ENCODE measurements at places on chromosomes 12 and 14.

DNA sequence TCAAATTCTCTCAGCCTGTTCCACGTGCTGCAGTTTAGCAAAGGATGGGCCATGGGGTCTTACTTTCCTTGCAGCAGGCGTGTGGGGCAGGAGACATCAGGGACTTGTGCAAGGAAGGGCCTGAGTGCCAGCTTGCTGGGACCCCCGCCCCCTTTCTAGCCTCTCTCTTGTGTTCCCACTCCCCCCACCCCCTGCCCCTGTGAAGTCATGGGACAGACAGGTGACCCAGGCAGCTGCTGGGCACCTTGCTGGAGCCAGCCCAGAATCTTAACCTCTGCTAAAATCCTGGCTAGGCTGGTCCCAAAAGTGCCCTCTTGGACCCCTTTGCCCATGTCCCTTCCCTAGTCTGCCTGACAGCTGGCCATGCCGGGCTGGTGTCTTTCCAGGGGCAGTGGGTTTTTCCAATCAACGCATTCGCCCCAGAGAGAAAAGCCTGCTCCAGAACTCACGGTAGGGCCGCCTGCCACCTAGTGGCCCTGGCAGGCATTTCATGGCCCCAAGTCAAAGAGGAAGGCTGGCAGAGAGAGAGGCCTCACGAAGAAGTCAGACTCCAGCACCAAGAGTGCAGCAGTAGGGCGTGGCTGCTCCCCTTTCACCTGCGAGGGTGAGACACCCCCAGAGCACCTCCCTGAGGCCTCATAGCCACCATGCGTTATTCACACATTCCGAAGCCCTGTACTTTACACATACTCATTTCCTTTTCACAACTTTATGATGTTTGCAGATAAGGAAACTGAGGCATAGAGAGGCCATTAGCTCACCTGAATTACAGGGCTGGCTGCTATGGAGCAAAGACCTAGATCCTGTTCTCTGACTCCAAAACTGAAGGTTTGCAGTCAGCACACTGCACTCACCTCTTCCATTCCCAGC lies 67.4 kb downstream of the LGMN start:
- peak; percentile 65 for DNase-seq

DNA sequence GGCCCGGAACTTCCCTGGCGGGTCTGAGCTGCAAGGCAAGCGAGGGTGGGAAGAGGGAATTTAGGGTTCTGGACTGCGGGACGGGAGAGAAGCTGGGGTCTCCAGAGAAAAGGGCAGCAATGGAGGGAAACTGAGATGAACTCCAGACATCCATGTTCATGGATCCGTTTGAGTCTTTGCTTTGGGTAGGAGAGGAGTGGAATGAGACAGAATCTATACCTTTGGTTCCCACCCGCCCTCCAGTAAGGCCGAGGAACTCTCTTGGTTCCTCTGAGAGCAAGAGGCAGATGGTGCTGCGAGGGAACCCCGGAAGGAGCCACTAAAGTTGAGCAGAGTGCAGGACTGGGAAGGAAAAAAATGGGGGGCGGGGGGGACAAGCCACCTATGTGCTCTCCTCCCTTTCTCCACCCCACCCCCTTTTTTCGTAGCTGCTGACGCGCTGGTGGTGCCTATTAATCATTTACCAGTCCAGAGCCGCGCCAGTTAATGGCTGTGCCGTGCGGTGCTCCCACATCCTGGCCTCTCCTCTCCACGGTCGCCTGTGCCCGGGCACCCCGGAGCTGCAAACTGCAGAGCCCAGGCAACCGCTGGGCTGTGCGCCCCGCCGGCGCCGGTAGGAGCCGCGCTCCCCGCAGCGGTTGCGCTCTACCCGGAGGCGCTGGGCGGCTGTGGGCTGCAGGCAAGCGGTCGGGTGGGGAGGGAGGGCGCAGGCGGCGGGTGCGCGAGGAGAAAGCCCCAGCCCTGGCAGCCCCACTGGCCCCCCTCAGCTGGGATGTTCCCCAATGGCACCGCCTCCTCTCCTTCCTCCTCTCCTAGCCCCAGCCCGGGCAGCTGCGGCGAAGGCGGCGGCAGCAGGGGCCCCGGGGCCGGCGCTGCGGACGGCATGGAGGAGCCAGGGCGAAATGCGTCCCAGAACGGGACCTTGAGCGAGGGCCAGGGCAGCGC lies 1.2 kb downstream of the SSTR1 start:
- DNase-seq = no peak

GRCh38 chr12:122747224-122748135 lies 5.1 kb upstream of the DENR start:
- DNase-seq = no peak

DNA sequence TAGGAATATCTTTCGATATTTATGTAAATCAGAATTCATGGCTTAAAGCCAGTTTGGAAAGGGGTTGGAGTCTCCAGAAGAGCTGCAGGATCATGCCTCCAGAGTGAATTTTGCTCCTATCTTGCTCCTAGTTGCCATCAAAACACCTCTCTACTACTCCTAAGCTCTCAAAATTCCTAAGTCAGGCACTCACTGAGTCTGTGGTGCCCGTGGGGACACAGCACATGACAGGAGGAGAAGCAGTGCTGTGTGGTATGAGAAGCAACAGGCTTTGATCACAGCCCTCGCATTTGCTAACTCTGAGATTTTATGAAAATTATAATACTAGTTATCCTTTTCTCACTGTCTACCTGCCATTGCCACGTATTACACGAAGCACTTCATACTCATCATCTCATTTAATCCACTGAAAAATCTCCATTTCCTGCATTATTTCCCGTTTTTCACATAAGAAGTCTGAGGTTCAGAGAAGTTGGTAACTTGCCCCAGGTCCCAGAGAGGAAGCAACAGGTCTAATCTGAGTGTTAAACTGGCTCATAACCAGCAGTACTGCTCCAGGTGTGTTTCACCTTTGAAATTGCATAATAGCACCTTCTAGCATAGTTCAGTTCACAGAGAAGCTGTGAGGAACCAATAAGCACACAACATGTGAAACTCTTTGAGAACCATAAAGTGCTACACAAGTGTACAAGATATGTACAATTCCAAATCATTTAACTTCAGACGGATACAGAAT lies 33.1 kb upstream of the SLC35F4 start:
- DNase-seq = no peak

GRCh38 chr14:53214384-53214783 lies 61.3 kb upstream of the DDHD1 start:
- no peak for DNase-seq

GRCh38 chr14:64447876-64448670 lies 17.2 kb upstream of the AKAP5 start:
- no peak for DNase-seq

- no peak for DNase-seq
These were observed 128.4 kb downstream of the BBS10 start for GRCh38 chr12:76219806-76220205.

- DNase-seq = no peak
These were observed 68.2 kb downstream of the PLEKHG7 start for GRCh38 chr12:92771001-92771400.

- DNase-seq = no peak
These were observed 86.6 kb upstream of the OTX2 start for GRCh38 chr14:56896922-56897321.

DNA sequence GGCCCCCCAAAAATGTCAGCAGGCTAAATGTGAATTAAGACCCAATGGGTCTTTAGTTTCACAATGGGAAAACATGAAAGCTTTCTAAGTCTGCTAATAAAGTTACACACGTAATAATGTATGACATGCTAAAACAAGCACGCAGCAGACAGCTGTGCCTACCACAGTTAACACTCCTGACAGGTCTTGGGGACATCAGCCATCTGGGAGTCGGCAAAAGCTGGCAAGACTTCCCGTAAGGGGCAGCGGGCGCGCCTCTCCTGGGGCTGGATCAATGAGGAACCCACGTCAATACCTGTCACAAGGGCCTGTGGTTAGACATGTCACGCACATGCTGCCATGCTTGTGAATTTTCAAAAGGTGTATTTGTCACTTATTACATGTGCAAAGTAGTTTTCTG lies 45.0 kb downstream of the ACTN1 start:
- DNase-seq = no peak

GRCh38 chr12:69066492-69067373 lies 133.8 kb upstream of the CPM start:
- no peak for DNase-seq

- no peak for DNase-seq
These were observed 61.1 kb upstream of the CDKN3 start for GRCh38 chr14:54335569-54336155.

DNA sequence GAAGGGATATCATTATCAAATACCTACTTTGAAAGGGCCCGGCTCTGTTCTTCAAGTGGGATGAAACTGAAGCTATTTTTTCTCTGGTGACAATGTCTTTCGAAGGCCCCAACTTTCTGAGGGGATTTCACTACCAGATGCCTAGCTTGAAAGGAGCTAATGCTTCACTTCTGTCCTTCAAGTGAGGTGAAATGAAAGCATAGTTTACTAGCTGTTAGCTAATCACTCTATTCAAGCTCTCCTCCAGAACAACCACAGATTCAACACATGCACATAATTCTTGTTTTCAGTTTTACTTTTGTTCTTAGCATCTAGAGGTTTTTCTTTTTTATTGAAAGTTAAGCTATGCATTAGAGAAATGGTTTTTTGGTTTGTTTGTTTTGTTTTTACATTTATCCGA lies 571.4 kb downstream of the NOVA1 start:
- DNase-seq = no peak

GRCh38 chr14:73368616-73369015 lies 89.7 kb downstream of the NUMB start:
- no peak for DNase-seq

- DNase-seq = no peak
These were observed 11.1 kb downstream of the GALNT16 start for GRCh38 chr14:69270795-69271708.

- DNase-seq = no peak
These were observed 601 bp downstream of the MDGA2 start for GRCh38 chr14:47674543-47675465.

Data from activated T-cell treated with anti-CD3 and anti-CD28 coated beads for 1 hour (primary cell).